NCI-H187 (cell line): ENCODE measurements at places on chromosomes 1 and 21.

GRCh38 chr1:195591917-195592672 is 1016.1 kb downstream of the KCNT2 start:
- DNase-seq: no peak

DNA sequence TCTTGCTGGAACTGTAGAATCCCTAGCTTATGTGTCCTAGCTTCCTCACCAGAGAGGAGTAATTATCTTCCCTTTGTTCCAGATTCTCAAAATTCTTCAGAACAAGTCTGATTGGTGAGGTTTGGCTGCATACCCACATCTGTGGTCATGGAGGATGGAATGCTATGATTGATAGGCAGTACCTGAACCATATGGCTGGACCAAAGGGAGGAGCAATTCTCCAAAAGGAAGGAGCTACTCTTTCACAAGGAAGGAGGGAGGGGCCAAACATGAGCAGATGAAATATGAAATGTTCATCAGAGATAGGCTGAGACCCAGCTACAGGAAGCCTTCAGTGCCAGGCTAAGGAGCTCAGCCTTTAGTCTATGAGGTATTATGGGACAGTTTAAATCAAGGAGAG is 5.0 kb upstream of the RNF19B start:
- no peak for DNase-seq

DNA sequence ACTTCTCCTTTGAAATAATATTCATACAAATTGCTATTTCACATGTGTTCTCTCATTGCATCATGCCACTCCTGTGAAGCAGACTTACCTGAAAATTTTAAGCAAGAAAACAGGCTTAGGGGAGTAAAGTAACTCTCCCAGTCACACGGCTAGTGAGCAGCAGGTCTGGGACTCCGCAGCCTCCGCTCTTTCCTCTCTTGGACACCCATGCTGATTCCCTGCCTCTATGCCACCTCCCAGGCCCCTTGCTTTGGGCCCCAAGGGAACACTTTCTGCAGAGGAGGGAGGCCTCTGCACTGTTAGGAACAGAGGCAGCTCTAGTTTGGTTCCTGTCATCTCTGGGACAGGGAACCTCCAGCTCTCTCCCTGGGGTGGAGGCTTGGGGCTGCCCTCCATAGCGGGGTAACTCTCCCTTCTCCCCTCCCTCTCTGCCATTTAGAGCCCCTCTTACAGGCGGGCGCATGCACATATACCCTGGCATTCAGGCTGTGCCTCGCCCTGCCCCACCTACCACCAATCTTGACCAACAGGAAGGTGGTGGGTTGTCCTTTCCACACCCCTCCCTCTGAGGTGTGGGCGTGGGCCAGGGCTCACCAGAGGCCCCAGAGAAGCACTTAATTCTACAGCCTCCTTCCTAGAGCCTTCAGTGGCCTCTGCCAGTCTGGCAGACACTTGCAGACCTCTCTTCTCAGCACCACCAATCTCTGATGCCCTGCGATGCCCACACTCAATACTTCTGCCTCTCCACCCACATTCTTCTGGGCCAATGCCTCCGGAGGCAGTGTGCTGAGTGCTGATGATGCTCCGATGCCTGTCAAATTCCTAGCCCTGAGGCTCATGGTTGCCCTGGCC is at the start of gene RXFP4:
Gene RXFP4, plus strand, starts transcription at position 646 of the 852 bp plus-strand sequence. Its CDS starts 72 bp downstream, at position 718.
- no peak for DNase-seq

GRCh38 chr21:14616380-14617039 is 70.4 kb upstream of the SAMSN1 start:
- no peak for DNase-seq

DNA sequence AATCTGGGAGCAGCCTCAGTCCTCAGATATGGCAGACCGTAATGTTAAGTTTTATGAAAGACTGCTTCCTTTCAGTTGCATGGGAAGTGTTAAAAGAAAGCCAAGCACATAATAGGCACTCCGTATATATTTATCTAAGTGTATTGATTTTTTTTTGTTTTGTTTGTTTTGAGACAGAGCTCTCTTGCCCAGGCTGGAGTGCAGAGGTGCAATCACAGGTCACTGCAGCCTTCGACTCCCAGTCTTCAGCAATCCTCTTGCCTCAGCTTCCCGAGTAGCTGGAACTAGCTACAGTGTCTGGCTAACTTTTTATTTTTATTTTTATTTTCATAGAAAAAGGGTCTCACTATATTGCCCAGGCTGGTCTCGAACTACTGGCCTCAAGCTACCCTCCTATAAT is 341.8 kb downstream of the USH2A start:
- DNase-seq: no peak

DNA sequence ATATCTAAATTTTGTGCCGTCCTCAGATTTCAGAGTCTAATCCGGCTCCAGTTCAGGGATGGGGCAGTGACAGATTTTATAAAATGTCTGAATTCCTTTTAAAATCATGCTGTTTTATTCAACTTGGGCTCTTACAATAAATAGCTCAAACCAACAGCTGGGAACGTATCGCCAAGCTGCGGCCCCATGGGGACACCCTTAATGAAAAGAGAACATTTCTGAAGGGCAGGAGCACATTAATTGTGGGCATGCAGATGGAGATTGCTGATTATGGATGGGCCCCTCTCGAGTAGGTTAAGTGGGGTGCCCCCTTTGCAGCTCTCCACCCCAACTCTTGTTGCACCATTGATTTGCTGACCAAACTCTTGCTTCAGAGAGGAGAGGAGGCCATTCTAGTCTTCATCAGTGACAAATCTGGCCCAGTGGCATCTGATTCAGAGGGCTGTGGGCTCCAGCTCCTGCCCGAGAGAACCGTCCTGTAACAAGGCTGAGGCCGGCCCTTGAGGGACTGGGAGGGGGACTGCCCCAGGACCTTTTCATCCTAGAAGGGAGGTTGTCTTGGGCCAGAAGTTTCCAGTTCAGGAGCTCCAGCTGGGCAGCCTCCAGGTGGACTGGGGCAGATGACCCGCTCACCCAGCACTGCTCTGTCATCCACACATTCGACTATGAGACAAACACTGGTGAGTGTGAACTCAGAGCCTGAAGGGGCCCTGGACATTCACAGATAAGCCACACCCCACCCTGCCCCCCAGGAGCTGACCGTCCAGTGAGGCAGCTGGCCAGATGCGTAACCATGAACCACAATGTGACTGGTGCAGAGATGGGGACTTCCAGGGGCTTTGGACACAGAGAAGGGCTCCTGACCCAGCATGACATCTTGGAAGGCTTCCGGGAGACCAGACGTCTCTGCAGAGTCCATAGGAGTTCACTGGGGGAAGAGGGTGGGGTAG is 55.1 kb upstream of the TMEM51 start:
- no peak for DNase-seq

- DNase-seq: no peak
These were observed 164.8 kb downstream of the KCNJ6 start for GRCh38 chr21:37751268-37751975.

GRCh38 chr1:94349853-94350252 is 68.3 kb upstream of the ABCD3 start:
- no peak for DNase-seq

DNA sequence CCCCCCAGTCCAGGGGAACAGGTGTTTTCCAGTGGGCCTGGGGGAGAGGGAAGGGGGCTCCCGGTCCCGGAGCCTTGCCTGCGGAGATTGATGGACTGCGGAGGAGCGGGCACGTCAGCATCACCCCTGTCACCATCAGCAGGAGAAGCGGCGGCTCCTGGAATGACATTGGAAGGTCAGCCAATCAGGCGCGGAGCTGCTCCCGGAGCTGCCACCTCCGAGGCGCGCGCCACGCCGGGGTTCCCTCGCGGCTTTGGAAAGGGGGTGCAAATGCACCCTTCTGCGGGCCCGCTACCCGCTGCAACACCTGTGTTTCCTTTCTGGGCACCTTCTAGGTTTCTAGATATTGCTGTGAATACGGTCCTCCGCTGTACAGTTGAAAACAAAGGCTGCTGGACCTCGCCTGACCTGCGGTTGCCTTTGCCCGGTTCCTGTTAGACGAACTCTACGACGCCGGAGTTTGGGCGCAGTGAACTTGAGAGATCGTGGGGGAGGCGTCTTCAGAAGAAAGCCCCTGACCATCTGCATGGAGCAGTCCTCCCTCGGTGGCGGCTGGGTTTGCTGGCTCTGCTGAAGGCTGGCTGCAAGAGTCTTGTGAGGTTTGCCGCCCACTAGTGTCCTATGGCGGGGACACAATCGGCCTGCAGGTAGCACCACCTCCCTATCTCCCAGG is 5.3 kb downstream of the DSCAM start:
- DNase-seq: peak; percentile 87

GRCh38 chr1:210369425-210369824 is 40.7 kb downstream of the HHAT start:
- DNase-seq: no peak

GRCh38 chr1:93779540-93780165 is 98.0 kb upstream of the BCAR3 start:
- DNase-seq: no peak

DNA sequence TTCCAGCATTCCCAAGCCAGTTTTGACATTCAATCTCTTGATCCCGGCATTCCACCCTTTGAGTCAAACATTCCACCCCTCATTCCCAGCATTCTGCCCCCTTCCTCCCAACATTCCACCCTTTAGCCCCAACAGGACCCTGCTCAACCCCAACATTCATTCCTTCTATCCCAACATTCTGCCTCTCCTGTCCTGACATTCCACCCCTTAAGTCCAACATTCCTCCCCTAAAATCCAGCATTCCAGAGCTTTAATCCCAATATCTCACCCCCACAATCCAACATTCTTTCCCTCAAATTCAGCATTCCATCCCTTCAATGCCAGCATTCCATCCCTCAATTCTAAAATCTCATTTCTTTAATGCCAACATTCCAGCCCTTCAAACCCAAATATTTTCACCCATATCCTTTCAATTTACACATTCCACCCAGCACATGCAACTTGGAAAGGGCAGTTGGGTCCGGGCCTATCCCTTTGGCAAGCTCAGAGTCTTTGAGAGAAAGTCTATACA is 22.9 kb downstream of the DDX20 start:
- DNase-seq: no peak

DNA sequence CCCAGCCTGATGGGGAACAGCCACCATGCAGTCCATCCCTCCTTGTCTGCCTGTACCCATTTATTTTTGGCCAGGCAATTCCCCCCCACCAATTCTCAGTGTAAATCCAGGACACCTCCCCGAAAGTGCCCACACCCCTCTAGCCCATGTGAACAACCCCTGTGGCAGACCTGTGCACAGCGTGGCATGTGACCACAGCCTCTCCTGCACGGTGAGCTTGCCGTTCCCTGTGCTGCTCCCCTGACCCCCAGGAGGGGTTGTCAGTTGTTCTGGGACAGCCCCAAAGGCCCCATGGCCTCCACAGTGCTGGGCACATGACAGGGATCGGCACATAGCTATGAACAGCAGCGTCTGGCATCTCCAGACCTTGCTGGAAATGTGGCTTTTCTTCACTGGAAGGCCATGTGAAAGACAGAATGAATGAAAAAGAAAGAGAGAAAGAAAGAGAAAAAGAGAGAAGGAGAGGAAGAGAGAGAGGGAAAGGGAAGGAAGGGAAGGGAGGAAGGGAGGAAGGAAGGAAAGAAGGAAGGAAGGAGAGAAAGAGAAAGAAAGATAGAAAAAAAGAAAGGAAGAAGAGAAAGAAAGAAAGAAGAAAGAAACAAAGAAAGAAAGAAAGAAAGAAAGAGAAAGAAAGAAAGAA is 3.9 kb downstream of the CAPN9 start:
- no peak for DNase-seq

DNA sequence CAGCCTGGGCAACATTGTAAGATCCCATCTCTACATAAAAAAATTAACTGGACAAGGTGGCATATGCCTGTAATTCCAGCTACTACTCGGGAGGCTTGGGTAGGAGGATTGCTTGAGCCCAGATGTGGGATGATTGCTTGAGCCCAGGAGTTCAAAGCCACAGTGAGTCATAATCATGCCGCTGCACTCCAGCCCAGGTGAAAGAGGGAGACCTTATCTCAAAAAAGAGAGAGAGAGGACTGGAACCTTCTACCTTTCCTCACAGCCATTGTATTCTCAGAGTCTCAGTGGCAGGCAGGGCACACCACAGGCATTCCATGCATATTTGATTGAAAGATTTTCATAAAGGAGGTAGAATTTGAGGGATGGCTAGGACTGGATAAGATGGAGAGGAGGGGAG is 78.4 kb downstream of the KIF14 start:
- DNase-seq: no peak

- DNase-seq: no peak
These were observed 30.0 kb upstream of the RBM15 start for GRCh38 chr1:110309139-110309538.

GRCh38 chr1:153228491-153228890 is 11.1 kb downstream of the PRR9 start:
- no peak for DNase-seq

- no peak for DNase-seq
These were observed 58.9 kb upstream of the CTTNBP2NL start for GRCh38 chr1:112337028-112337531.

DNA sequence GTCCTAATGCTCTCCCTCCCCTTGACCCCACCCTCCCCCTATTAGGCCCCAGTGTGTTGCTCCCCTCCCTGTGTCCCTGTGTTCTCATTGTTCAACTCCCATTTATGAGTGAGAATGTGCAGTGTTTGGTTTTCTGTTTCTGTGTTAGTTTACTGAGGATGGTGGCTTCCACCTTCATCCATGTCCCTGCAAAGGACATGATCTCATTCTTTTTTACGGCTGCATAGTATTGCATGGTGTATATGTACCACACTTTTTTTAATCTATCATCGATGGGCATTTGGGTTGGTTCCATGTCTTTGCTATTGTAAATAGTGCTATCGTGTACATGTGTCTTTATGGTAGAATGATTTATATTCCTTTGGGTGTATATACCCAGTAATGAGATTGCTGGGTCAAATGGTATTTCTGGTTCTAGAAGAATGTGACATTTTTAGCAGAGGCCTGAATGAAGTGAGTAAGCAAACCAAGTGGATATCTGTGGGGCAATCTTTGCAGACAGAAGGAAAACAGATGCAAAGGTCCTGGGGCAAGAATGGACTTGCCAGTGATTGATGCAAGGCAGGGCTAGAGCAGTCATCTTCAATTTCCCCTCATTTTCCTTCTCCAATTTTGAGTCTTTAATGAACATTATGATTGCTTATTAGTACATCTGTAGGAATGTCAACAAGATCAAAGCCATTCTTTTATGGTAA is 50.2 kb downstream of the UBE4B start:
- DNase-seq: no peak

DNA sequence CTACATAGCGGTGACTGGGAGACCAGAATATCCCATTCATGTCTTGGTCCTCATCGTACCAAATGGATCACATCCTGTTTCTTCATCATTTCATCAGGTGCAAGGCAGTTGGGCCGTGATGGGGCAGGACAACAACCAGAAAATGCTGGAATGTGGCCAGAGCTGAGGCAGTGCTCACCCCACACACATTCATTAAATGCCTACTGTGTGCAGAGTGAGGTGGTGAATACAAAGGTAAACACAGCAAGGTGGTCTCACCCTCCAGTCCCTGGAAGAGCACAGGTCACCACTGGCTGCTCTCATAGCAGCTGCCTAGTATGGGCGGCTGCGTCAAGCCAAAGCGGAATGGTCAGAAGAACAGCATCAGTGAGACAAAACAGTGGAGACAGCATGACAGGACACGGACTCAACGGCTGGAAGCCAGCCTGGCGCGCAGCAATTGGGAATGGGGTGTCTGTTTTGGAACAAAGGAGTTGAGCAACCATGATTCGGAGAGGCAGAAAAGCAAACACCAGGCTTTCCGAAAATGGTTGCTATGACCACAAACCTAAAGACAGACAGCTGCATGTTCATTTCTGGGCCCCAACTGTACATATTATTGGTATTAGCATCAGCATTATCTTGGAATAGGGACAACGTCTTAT is 5.6 kb upstream of the ADAMTSL4 start:
- DNase-seq: no peak

- no peak for DNase-seq
These were observed 16.6 kb downstream of the MX1 start for GRCh38 chr21:41442481-41443186.

GRCh38 chr1:197544553-197544952 is 230.7 kb downstream of the DENND1B start:
- no peak for DNase-seq
